ENCODE measurements at places on chromosomes 2 and 18. TPM values are rescaled to one million over a fixed set of nuclear protein-coding genes. Genes with fewer than 3 reads are reported as not detected.
A peak's percentile ranks its signal among the peaks of the same experiment; 100 is the strongest.

GRCh38 chr2:68283419-68283812, 31.1 kb upstream of the PPP3R1 start:
- no peak for DNase-seq

Gene LYPD6B
- not detected for total RNA-seq

Gene TUBB8B
- not detected for total RNA-seq

- DNase-seq = no peak
Observed at GRCh38 chr2:40103163-40103562, 324.1 kb upstream of the THUMPD2 start.

Gene MC5R
- total RNA-seq = not detected

DNA sequence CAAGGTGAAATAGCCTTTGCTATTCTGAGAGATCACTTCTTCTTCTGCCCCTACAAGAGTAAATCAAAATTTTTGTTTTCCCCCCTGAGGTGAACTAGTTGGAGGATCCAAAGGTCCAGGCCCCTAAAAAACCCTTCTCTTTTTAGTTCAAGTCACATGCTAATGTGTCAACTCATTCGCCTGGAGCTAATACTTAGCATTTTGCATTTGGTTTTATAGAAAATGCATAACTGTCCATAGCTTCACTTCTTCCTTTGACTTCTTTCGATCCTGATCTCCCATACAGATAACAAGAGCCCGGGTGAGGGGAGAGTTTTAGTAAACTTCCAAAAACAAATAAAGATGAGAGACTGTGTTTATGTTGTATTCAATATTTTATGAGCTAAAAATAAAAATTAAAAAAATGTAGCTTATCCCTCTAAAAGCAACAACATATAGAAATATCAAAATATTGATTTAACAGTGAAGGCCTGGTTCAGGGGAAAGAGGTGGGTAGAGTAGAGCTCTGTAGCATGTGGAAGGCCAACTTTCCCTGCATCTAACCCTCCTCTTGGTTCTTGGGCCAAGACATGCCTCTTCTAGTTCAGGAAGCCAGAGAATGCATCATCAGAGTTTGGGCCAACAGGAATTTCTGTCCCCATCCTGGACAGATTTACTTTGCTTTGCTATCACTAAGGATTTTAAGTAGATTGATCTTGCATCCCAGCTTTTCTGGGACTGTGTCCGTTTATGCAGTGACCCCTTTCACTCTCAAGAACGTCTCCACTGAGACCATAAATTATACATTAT, 333.8 kb downstream of the ALK start:
- DNase-seq = no peak

Gene DPP4
- 210 TPM for total RNA-seq

Gene KLHL14
- total RNA-seq = 0.53 TPM

Gene SCYGR7
- not detected for total RNA-seq

Gene IL1B
- total RNA-seq = 9.1 TPM

DNA sequence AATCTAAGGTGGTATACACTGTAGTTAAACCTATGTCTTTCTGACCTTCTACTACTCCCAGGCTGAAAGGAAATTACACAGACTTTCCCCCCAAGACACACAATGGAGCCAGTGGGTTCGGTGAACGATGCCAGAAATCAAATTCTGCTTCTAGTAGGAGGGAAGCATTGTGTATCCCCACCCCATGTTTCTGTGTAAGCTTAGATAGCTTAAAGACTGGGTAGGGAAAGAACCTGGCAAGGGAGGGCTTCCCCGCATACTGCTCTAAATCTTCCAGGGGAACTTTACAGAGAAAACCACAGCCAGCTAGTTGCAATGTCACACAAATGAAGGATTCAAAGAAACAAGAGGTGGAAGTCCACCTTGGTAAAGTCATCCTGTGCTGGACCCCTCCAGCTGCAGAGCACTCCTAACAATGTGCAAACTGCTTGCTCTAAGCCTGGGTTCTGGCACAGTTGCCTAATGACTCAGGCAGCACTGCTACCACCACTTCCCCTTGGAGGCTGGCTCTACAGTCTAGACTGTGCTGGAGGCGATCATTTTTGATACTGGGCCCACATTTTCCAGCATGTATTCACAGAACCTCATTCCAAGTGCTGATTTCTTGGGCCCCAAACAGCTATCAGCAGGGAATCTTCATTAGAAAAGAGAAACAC, 47.5 kb downstream of the TRIB2 start:
- no peak for DNase-seq

Gene IL1RN
- 8.0 TPM for total RNA-seq

- DNase-seq = no peak
Observed at GRCh38 chr2:177929662-177930522, 142.7 kb downstream of the PDE11A start.

Gene SH3YL1
- total RNA-seq = 60.2 TPM

GRCh38 chr18:79853993-79854364, 56.2 kb downstream of the KCNG2 start:
- DNase-seq = peak; percentile 12

GRCh38 chr2:170512266-170512665, 202.9 kb upstream of the SP5 start:
- no peak for DNase-seq

Data from Peyer's patch (tissue), 4 donors.